ENCODE measurements at places on chromosomes 1 and 21. TPM values are rescaled to one million over a fixed set of nuclear protein-coding genes. Genes with fewer than 3 reads are reported as not detected.

The CHAF1B gene
- 7.9 TPM for total RNA-seq

The SORT1 gene
- 2.7 TPM for total RNA-seq

The OR2L5 gene
- not detected for total RNA-seq

The GNG4 gene
- 0.12 TPM for total RNA-seq

The CD244 gene
- 131 TPM for total RNA-seq

The OR2T11 gene
- total RNA-seq = not detected

All from natural killer cell (primary cell).